Esophagus muscularis mucosa (tissue), 4 donors: ENCODE measurements at places on chromosomes 1 and 21. TPM values are rescaled to one million over a fixed set of nuclear protein-coding genes. Genes with fewer than 3 reads are reported as not detected.

Gene PRELP
- total RNA-seq = 161 TPM

GRCh38 chr1:110337704-110338308 lies 1.4 kb upstream of the RBM15 start:
- H3K36me3 ChIP-seq = peaks cover 19% of the 10 kb centered on the region
- peak overlapping the region; percentile 98 for H3K27ac ChIP-seq
- H3K4me1 ChIP-seq = peaks cover 40% of the 10 kb centered on the region
- H3K4me3 ChIP-seq = peak overlapping the region; percentile 89
- no peaks in the 10 kb centered on the region for H3K27me3 ChIP-seq

Gene EPS8L3
- total RNA-seq = not detected

Gene ATAD3C
- total RNA-seq = 2.4 TPM

- H3K27me3 ChIP-seq = no peaks in the 10 kb centered on the region
- no peak overlapping the region for H3K27ac ChIP-seq
- no peak overlapping the region for H3K4me3 ChIP-seq
- no peaks in the 10 kb centered on the region for H3K36me3 ChIP-seq
- H3K4me1 ChIP-seq = peaks cover 17% of the 10 kb centered on the region
- DNase-seq = no peak
Measured at GRCh38 chr1:226004396-226004795, 5.3 kb upstream of the SDE2 start.

DNA sequence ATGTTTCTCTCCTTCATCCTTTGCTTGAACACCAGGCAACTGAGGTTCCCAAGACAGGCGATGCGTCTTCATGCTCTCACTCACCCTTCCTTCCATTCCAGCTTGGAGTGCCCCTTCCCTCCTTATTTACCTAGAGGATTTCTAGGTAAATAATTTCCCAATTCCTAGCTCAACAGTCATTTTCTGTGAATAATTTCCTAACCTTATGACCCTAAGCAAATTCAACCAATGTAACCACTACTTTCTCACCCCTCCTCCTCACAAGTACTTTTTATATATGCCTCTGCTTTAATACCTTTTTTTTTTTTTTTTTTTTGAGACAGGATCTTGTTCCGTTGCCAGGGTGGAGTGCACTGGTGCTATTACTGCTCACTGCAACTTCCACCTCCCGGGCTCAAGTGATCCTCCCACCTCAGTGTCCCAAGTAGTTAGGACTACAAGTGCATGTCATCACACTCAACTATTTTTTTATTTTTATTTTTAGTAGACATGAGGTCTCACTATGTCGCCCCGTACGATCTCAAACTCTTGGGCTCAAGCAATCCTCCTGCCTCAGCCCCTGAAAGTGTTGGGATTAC lies 86.7 kb downstream of the USP24 start:
- H3K27ac ChIP-seq = no peak overlapping the region
- H3K4me1 ChIP-seq = peaks cover under 1% of the 10 kb centered on the region
- H3K27me3 ChIP-seq = no peaks in the 10 kb centered on the region
- H3K36me3 ChIP-seq = peaks cover 64% of the 10 kb centered on the region

Gene SPRR2G
- not detected for total RNA-seq

- H3K4me1 ChIP-seq = peaks cover 40% of the 10 kb centered on the region
- peak overlapping the region; percentile 100 for H3K27ac ChIP-seq
- no peaks in the 10 kb centered on the region for H3K27me3 ChIP-seq
- peak; percentile 96 for DNase-seq
- peak overlapping the region; percentile 75 for H3K4me3 ChIP-seq
Measured at GRCh38 chr21:37072274-37072987, 440 bp downstream of the PIGP start.

- no peak overlapping the region for H3K27ac ChIP-seq
- no peak for DNase-seq
- no peak overlapping the region for H3K4me3 ChIP-seq
- H3K27me3 ChIP-seq = no peaks in the 10 kb centered on the region
- H3K36me3 ChIP-seq = peaks cover 51% of the 10 kb centered on the region
- H3K4me1 ChIP-seq = no peaks in the 10 kb centered on the region
Measured at GRCh38 chr1:52479076-52479475, 73.8 kb downstream of the TUT4 start.

DNA sequence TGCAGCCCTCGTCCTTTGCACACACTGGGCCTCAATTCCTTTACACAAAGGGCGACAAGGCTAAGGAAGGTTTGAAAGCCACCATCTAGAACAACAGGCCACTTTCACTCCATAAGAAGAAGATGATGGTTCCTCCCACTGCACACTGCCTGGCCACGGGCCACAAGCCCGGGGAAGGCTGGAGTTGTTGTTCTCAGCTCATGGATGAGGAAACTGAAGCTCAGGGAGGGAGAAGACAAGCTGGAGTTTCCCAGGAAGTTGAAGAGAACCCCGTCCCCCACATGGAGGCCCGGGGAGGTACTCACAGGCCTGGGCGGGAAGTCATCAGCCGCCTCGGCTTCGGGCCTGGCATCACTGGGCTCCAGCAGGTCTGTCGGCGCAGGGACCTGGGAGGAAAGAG lies 24.6 kb upstream of the DDOST start:
- DNase-seq = no peak
- H3K27ac ChIP-seq = peak overlapping the region; percentile 56
- no peaks in the 10 kb centered on the region for H3K36me3 ChIP-seq
- H3K27me3 ChIP-seq = no peaks in the 10 kb centered on the region
- no peak overlapping the region for H3K4me3 ChIP-seq
- H3K4me1 ChIP-seq = peaks cover 13% of the 10 kb centered on the region

Gene MIXL1
- total RNA-seq = not detected

GRCh38 chr1:46487818-46488218 lies 1.8 kb upstream of the DMBX1 start:
- H3K4me3 ChIP-seq = no peak overlapping the region
- DNase-seq = no peak
- H3K36me3 ChIP-seq = no peaks in the 10 kb centered on the region
- peaks cover 43% of the 10 kb centered on the region for H3K4me1 ChIP-seq
- H3K27me3 ChIP-seq = peaks cover 79% of the 10 kb centered on the region
- H3K27ac ChIP-seq = no peak overlapping the region

Gene SLC22A15
- total RNA-seq = 2.8 TPM

Gene MTMR11
- total RNA-seq = 7.3 TPM

DNA sequence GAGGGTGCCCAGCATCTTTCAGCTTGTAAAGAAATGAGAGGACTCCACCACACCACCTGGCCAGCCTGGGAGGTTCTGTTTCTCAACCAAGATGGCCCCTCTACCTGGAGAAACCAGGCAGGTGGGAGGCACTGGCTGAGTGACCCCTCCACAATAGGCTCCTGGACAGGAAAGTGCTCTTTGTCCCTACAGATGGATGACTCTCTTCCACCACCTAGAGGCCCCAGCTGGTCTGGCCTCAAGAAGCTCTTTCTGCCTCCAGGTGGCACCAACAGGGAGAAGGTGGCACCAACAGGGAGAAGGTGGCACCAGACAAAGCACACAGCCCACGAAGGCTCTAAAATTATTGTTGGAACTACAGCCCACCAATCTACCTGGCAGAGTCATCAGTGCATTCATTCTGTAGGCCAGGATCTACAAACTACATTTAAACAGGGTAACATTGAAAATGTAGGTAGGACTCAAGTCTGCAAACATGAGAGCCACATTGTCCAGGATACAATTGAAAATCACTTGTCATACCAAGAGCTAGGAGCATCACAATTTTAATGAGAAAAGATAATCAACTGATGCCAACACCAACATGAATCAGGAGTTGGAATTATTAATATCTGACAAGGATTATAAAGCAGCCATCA lies 14.4 kb downstream of the TMPRSS3 start:
- no peak overlapping the region for H3K27ac ChIP-seq
- DNase-seq = no peak
- H3K4me3 ChIP-seq = no peak overlapping the region

- no peaks in the 10 kb centered on the region for H3K27me3 ChIP-seq
- peak overlapping the region; percentile 98 for H3K27ac ChIP-seq
- H3K4me3 ChIP-seq = no peak overlapping the region
- H3K4me1 ChIP-seq = peaks cover 34% of the 10 kb centered on the region
- no peaks in the 10 kb centered on the region for H3K36me3 ChIP-seq
- DNase-seq = no peak
Measured at GRCh38 chr1:154609398-154610380, 1.7 kb upstream of the ADAR start.

DNA sequence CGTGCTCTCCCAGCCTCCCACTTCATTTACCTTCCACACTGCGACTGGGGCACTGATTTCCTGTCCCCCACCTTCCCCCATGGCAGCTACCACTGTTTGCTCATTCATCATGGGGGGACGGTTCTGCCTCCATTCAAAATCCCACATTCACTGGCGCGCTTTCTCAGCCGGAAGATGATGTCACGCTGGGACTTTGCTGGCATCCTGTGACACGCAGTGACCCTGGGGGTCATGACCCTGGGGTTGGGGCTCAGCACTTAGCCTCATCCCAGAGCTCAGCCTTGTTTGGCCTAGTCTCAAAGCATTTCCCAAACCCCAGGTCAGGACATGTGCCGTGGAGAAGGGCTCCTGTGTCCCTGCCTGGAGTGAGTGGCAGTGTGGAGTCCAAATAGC lies 582 bp upstream of the KCNAB2 start:
- DNase-seq = no peak
- H3K4me3 ChIP-seq = no peak overlapping the region
- H3K36me3 ChIP-seq = no peaks in the 10 kb centered on the region
- H3K27ac ChIP-seq = no peak overlapping the region
- H3K27me3 ChIP-seq = no peaks in the 10 kb centered on the region

Gene FAM177B
- 1.3 TPM for total RNA-seq

DNA sequence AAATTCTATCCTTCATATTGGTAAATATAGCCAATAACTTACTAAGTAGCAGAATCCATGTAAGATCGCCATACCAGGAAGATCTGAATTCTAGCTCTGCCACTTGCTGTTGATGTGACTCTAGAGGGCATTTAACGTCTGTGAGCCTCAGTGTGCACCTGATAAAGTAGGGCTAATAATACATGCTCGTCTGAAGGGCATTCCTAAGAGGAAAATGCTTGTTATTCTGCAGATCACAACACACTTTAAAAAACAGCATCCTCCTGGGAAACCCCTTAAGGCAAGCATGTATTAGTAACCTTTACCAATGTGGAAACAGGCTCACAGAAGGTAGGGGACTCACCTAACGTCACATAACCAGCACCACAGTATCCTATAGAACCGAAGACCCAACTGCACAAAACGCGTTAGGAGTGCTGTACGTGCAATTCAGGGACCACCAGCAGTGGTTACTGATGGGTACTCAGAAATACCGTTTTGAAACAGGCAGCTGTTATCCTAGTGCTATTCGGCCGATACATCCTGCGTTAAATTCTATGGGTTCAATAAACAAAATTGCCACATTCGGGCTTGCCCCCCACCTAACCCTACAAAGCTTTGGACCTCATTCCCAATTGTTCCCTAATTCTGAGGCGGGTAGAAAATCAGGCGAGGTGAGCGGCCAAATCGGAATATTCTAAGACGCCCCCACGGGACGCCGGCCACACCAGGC lies 758 bp downstream of the DEPDC1 start:
- no peak for DNase-seq
- H3K4me3 ChIP-seq = peak overlapping the region; percentile 55
- H3K36me3 ChIP-seq = no peaks in the 10 kb centered on the region
- H3K4me1 ChIP-seq = peaks cover 14% of the 10 kb centered on the region
- no peaks in the 10 kb centered on the region for H3K27me3 ChIP-seq

GRCh38 chr1:157288492-157288891 lies 150.3 kb upstream of the ETV3 start:
- no peaks in the 10 kb centered on the region for H3K4me1 ChIP-seq
- H3K27me3 ChIP-seq = peaks cover 3% of the 10 kb centered on the region
- no peaks in the 10 kb centered on the region for H3K36me3 ChIP-seq
- H3K4me3 ChIP-seq = no peak overlapping the region
- H3K27ac ChIP-seq = no peak overlapping the region

DNA sequence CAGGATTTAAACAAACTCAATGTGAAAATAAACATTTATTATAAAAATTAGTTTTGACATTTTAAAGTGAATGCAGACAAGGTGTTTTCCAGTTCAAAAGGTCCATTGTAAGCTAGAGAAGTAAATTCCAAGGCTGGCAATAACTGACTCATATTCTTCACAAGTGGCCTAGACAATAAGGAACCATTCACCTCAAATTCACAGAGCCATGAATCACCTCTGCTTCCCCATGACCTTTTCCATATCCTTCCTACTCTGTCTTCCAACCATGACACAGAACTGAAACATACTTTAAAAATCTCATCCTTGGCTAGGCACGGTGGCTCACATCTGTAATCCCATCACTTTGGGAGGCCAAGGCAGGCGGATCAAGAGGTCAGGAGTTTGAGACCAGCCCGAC lies 24.8 kb downstream of the F11R start:
- H3K4me1 ChIP-seq = no peaks in the 10 kb centered on the region
- peaks cover 28% of the 10 kb centered on the region for H3K36me3 ChIP-seq
- H3K4me3 ChIP-seq = no peak overlapping the region
- no peak for DNase-seq
- no peak overlapping the region for H3K27ac ChIP-seq

Gene TACSTD2
- 2.5 TPM for total RNA-seq

GRCh38 chr1:116433275-116434257 lies 60.5 kb downstream of the ATP1A1 start:
- H3K36me3 ChIP-seq = no peaks in the 10 kb centered on the region
- no peaks in the 10 kb centered on the region for H3K4me1 ChIP-seq
- no peak overlapping the region for H3K4me3 ChIP-seq
- DNase-seq = peak; percentile 89

Gene SPRR2F
- total RNA-seq = not detected

DNA sequence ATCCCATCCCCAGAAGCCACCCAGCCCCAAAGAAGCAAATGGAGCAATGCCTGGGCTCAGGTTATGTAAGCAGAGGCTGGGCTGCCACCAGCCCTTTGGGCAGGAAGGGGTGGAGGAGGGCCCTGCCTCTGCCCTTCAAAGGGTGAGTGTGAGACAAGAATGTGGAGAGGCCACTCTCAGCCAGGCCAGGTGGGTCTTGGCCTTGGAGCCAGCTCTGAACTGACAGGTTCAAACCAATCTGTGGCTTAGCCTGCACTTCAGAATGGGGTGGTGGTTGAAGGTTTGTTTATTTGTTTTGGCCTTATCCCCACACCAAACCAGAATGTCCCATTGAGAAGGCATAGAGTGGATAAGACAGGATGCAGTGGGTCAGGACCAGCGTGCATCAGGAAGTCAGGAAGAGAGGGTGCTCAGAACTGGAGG lies 29.8 kb downstream of the C1orf116 start:
- no peaks in the 10 kb centered on the region for H3K36me3 ChIP-seq
- DNase-seq = peak; percentile 82
- H3K27ac ChIP-seq = no peak overlapping the region

GRCh38 chr1:194296201-194296600 lies 1109.8 kb upstream of the B3GALT2 start:
- no peak for DNase-seq
- H3K27ac ChIP-seq = no peak overlapping the region
- H3K4me3 ChIP-seq = no peak overlapping the region

Gene CRP
- total RNA-seq = not detected
